Activated naive CD4-positive, alpha-beta T cell treated with Interleukin-2 at 50 U/mL for 16 hours (primary cell): ENCODE measurements at places on chromosomes 12 and 14.

DNA sequence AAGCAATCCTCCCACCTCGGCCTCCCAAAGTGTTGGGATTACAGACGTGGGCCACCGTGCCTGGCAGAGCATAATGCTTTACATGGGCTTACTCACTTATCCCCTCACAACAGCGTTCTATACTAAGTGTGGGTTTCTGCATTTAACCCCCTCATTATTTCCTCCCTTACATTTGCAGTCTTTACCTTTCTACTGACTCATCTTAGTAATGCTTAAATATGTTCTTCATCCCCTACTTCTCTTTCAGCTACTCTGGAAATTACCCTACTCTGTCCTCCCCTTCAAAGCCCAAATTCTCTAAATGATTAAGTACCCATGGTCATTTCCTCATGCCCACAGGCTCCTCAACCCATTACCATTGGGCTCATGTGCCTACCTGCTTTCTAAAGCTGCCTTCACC, 40.7 kb downstream of the NKX2-1 start:
- no peak for DNase-seq

GRCh38 chr12:47801170-47801903, 18.4 kb downstream of the HDAC7 start:
- DNase-seq = no peak

DNA sequence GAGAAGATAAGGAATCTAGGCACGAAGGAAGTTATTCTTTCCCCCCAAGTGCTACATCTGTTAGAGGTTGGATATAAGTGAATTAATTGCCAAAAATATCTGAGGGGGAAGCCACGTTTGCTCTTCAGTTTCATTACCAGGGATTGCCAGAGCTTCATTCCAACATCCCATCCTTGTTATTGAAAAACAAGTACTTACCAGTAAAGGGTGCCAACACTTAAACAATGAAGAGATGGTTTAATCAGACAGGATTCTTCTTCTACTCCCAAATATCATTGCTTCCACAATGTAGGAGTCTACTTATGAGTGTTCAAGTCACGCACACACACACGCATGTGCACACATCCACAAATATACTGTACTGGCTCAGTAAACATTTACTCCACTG, 312.4 kb downstream of the RPAP3 start:
- no peak for DNase-seq

- no peak for DNase-seq
Observed at GRCh38 chr14:49218436-49219092, 367.6 kb downstream of the RPS29 start.

DNA sequence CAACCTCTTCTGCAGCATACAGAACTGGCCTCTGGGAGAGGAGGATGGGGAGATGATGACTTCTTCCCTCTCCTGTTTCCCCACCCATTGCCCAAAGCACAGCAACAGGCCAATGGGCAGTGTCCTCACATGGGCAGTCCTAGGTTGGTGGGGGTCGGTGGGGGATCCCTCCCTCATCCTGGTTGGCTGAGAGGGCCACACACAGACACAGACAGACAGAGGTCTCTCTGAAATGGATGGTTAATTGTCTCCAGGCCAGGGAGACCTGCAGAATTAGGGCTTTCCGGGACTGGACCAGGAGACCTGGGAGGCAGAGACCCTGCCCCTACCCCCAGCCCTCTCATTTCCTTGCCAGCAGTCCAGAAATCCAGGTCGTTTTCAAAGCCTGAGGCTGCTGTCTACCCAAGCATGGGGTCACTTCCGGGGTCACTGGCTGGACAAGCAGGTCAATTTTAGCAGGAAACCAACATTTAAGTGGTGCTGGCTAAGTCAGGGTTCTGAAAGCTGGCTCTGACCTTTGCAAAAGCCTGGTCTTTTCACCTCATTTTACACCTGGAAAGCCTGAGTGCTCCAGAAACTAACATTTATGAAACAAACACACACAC, 48.6 kb upstream of the TBX3 start:
- no peak for DNase-seq

GRCh38 chr12:4261655-4262054, 11.9 kb upstream of the CCND2 start:
- no peak for DNase-seq

- DNase-seq = no peak
Observed at GRCh38 chr14:91140672-91141071, 26.8 kb downstream of the DGLUCY start.

GRCh38 chr14:93330609-93331000, 2.2 kb downstream of the BTBD7 start:
- DNase-seq = no peak

DNA sequence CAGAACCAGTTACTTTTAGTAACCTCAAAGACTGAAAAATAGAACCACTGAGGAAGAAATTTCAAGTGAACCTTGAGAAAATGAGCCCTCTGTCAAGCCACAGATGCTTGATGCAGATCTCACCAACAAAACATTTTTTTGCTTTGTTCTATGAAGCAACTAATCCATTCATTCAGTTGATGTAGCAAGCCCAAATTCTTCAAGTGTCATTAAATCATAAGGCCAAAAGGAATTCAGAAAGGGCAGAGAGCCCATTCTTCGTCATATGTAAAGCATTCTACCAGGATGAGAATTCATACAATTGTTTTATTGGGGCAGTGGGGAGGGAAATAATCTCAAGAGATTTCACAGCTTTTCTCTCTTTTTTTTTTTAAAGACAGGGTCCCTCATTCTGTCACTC, 218.0 kb upstream of the RGS6 start:
- DNase-seq = no peak

- DNase-seq = no peak
Observed at GRCh38 chr14:77554816-77555599, 56.4 kb upstream of the ISM2 start.

DNA sequence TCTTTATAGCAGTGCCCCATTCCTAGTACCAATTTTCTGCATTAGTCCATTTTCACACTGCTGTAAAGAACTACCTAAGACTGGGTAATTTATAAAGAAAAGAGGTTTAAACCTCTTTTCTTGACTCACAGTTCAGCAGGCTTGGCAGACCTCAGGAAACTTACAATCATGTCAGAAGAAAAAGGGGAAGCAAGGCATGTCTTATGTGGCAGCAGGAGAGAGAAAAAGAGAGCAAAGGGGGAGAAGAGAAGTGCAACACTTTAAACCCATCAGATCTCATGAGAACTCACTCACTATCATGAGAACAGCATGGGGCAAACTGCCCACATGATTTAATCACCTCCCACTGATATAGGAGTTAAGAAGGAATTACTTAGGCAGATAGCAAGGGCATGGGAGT, 101.6 kb upstream of the PLEKHG7 start:
- no peak for DNase-seq

DNA sequence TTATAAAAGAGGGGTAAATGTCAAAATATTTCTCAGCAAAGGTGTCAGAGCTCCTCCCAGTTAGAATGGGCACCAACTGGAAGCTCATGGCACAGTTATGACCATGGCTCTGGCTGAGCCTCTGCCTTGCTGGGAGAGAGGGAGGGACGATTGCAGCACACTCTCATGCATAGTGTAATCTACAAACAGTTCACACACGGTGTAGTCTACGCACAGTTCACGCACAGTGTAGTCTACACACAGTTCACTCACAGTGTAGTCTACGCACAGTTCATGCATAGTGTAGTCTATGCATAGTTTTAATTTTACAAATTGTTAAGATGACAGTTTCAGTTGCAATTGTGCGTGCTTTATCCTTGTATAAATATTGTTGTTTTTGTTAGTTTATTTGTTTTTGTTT, 1474.6 kb upstream of the TMEM132C start:
- no peak for DNase-seq

DNA sequence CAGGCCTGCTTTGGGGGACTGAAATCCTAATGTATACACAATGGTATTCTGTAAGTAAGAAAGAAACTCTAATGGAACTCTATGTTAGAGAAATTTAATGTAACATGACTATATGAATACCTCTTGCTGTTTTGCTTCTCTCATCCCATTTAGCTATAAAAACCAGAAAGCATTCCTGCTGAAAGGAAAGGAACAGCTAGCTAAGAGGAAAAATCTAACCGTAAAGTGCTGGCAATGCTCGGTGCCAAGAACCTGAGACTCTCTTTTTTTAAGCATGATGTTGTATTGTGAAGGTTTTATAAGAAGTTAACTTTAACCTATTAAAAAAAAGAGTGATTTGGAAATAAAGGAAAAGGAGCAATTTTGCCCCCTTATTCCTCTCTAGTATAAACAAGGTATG, 75.6 kb upstream of the DACT1 start:
- DNase-seq = no peak

DNA sequence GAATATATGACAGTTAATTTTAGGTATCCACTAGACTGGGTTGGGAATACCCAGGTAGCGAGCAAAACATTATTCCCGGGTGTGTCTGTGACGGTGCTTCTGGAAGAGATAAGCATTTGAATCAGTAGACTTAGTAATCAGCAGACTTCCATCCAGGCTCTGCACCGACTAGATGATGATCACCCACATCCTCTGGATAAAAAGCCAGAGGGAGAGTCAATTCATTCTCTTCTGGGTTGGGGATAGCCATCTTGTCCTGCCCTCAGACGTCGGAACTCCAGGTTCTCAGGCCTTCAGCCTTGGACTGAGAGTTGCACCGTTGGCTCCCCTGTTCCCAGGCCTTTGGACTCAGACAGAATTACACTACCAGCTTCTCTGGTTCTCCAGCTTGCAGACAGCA, 168.0 kb downstream of the PHLDA1 start:
- DNase-seq = no peak

DNA sequence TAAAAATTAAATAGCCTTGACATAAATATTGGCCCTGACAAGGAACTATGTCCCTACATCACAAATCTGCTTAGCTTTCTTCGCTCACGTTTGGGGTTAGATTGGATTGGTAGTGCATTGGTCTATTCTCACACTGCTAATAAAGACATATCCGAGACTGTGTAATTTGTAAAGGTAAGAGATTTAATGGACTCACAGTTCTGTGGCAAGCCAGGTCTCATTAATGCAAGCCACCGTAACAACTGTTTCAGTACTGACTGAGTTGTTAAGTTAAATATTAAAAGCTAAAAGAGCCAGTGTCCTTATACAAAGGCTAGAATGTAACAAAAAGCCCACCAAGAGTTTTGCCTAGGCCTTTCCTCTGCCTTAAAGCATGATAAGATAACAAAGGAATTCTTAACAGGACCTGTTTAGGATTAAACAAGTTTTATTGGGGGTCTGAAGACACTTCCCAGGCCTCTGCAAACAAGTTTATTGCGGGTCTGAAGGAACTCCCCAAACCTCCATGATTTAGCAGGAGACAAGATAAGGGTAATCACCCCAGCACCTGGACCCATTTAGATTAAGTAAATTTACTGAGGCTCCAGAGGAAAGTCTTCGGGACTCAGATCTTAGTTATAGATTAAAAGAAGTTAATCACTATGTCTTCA, 88.2 kb upstream of the PTGDR start:
- DNase-seq = no peak

GRCh38 chr12:84136862-84137367, 775.7 kb downstream of the SLC6A15 start:
- DNase-seq = no peak
